Stimulated activated CD8-positive, alpha-beta memory T cell treated with anti-CD3 and anti-CD28 coated beads, Interleukin-4, amount 100 ng/mL, for 1 hour (primary cell): ENCODE measurements at places on chromosomes 11 and 22.

GRCh38 chr11:9615031-9615451 is 41.6 kb downstream of the WEE1 start:
- DNase-seq, result no peak

GRCh38 chr11:3074912-3075589 is 17.8 kb upstream of the CARS1 start:
- DNase-seq, result no peak

DNA sequence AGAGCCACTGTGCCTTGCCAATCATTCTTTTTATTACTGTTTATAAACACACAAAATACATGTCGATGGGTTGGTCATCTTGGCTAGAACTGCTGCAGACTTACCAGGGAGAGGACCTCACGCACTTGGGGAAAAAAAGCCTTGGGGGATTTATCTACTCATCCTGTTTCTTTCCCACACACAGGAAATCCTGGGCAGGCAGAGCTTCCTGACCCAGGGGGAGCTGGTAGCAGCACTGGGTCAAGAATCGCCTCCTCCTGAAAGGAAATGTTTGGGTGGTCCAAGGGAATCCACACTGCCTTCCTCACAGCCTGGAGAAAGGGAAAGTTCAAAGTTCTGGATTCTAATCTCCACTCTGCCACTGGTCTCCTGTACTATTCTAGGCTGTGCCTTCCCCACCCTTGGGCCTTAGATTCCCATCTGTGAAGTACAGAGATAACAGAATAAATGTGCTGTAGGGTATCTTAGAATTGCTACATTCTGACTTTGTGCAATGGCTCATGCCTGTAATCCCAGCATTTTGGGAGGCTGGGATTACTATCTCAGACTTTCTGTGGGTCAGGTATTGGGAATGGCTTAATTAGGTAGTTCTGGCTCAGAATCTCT is 31.2 kb upstream of the SMTN start:
- no peak for DNase-seq

- DNase-seq, result no peak
These were observed 68.1 kb downstream of the CSTPP1 start for GRCh38 chr11:47004595-47005033.

DNA sequence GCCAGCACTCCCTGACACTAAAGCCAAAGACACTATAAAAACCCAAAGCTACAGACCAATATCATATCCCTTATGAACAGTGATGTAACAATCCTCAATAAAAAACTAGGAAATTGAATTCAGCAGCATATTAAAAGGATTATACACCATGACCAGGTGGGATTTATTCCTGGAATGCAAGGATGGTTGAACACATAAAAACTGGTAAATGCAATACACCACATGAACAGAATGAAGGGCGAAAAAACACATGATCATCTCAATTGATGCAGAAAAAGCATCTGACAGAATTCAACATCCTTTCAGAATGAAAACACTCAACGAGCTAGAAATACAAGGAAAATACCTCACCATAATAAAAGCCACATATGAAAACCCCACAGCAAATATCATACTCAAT is 31.3 kb downstream of the OSBP start:
- DNase-seq, result no peak

DNA sequence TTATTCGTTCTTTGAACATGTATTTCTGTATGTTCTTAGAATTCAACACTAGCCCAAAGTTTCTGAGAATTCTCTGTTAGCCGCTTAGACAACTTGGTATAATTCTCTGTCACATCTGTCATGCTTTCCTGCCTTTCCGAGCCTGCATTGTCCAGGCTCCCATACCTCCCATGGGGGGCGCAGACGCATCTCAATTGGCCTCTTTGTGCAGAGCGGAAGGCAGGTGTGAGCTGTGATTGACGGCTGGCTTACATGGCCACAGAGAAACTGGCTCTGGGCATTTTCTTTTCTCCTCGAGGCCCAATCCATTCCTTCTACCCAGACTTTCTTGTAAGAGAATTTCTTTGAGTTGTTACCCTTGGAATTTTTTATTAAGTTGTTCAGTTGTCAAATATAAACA is 132.7 kb upstream of the SESN3 start:
- no peak for DNase-seq

- DNase-seq, result no peak
These were observed 30.6 kb downstream of the NFRKB start for GRCh38 chr11:129864811-129865210.

DNA sequence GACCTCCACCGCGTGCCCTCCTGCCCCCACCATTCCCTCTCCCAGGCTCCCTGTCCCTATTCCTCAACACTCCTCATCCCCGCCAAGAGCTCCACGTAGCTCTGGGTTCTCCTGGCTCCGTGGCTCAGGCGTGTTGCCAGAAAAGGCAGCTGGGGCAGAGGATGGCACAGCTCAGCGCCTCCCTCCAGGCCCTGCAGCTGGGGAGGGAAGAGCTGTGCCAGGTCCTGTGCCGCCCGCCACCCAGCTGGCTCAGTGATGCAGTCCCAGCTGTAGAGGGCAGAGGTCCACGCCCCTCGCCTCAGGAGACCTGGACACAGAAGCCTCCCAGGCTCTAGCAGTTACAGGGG is 4.2 kb downstream of the ARHGAP1 start:
- no peak for DNase-seq

DNA sequence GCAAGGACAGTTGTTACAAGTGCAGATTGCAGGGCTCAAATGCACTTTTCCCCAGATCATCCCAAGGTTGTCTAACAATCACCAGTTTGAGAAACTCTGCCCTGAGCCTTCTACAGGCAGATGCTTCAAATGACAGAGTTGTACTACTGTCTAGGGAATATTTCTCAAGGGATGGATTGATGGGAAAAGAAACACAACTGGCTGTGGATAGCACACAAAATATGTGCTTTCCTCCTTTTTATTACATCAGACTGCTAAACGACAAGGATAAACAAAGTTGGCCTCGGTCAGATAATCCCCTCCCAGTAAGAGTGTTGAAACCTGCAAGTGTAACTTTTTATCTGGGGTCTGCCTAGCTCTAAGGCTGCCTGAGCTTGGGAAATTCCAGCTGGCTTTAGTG is 46.6 kb upstream of the SORL1-AS1 start:
- no peak for DNase-seq

DNA sequence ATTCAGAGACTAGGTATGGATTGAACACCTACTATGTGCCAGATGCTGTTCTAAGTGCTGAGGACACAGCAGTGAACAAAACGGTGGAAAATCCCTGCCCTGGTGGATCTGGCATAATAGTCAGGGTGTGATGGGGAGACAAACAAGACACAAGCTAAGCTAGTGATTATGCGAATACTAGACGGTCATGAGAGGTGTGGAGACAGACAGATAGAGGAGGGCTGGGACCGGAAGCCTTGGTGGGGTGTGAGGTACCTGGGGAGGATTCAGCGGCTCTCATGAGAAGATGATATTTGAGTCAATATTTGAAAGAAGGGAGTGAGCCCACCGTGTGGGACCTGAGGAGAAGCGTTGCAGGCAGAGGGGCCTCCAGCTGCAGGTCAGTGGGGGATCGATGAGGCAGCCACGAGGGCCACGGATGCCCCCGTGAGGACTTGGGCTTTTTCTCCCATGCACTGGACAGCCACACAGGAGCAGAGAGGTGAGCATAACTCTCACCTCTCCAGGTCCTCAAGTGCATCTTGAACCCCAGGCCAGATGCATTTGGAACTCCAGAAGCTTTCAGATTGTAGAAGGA is 4.7 kb downstream of the CD5 start:
- DNase-seq, result no peak

GRCh38 chr11:66011785-66012303 is at the start of gene CST6:
Gene CST6, plus strand, starts transcription at chr11:66012008. Its CDS starts 37 bp downstream, at chr11:66012045.
- DNase-seq, result no peak

DNA sequence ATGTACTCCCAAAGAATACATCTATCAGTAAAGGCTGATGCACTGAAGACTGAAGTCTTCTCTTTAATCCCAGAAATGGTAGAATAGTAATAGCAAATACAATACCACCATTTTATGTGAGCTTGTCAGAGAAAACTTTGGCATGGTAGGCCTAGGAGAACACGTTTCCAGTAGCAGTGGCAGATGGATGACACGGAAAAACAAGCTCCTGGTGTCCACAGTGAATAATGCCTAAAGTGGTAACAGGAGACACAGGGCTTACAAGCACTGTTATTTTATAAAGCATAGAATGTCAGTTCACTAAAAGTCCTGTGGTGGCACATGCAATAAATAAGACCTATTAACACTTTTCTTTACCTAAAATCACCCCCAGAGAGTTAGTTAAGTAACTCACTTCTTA is 277.6 kb downstream of the TTC28 start:
- DNase-seq, result no peak

DNA sequence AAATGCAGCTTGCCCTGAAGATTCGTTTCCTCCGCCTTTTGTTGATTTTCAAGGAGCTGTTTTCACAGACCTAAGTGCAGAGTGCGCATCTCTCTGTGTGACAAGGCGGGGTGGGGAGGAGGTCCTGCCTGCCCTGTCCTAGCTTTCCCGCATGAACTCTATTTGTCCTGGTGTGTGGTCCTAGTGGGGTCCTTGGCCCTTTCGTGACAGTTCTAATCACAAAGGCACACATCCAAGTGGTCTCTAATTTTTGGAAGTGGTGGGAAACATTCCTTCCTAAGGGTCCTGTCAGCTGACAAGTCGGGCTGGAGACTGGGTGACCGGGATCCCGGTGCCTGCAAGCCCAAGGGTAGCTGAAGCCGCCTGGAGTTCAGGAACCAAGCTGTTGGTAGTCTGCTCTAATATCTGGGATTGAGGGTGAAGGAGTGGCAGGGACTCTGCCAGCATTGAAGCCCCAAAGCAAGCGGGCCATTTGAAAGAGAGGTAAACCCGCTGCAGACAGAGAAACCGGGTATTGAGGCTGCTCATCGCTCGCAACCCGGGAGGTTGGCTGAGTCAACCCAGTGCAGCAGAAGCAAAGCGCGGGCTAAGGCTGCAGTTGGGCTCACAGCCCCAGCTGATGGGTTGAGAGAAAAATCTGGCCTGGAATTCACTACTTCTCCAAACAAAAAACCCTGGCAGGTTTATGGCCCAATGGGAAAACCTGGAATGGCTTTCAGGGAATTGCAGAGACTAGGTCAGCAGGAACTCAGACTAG is 28.1 kb upstream of the FBXO3 start:
- no peak for DNase-seq

GRCh38 chr11:121636081-121636799 is 183.5 kb upstream of the SORL1-AS1 start:
- DNase-seq, result no peak

DNA sequence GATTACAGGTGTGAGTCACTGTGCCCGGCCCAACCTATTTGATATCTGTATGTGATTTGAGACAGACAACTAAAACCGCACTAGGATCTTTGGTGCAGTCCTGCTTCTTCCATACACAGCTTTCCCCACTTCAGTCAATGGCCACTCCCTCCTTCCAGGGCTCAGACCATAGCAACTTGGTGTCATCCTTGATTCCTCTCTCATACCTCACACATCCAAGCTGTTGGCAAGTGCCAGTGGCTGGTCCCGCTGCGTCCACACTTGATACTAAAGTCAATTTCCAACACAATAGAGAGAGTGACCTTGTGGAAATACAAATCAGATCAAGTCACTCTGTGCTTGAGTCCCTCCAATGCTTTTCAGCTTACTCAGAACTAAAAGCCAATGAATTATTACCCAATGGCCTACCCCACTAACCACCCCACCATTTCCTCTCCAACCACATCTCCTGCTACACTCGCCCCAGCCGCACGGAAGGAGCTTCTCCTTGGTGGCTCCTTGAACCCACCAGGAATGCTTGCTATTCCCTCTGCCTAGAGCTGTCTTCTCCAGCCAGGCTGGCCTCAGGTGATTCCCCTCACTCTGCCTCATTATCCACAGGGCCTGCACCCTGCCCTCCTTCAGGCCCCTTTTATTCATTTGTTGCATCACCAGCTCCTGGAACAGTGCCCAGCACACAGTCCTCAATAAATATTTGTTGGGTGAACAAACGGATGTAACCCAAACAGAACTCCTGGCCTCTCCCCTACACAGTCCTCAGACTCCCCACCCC is 12.9 kb downstream of the ABTB2 start:
- no peak for DNase-seq

DNA sequence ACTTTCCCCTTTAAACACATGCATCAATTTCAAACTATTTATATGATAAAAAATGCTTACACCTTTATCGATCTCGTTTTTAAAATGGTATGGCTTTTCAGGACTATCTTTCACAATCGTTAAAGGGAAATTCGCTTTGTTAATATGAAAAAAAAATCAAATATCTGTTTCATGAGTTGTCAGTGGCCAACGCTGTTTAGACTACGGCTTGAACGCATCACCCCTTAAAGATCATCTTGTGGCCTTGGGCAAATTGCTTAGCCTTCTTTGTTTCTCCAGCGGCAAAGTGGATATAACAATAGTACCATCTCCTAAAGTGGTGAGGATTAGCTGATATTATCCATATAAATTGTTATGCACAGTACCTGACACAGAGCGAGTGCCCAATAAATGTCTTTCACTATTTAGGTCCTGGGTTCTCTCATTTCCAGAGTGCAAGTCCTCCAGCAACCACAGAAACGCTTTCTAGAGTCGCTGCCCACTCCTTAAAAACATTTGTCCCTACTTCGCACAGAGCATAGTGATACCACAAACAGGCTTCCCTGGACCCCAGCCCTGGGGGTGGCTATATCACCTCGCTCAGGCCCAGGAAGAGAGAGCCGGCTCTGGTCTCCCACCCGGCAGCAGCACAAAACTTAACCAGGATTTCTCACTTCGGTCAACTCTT is 904 bp downstream of the SLC35F2 start:
- DNase-seq, result no peak

GRCh38 chr22:37219533-37219932 is 7.3 kb upstream of the SSTR3 start:
- no peak for DNase-seq

DNA sequence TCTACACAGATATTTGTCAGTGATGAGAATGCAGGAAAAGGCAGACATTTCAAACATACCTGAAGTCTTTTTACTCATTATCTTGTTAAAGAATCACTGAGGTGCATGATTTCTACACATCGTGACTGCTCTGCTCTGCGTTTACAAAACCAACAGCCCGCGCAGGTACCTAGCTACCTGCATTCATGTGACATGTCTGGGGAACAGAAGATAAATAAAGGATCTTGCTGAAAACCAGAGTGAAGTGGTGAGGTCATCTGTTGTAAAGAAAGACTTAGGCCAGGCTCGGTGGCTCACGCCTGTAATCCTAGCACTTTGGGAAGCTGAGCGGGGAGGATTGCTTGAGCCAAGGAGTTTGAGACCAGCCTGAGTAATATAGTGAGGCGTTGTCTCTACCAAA is 15.7 kb downstream of the ASPHD2 start:
- DNase-seq, result no peak
